Stimulated activated CD8-positive, alpha-beta memory T cell treated with anti-CD3 and anti-CD28 coated beads, Interleukin-7, amount 100 ng/mL, for 1 hour (primary cell): ENCODE measurements at places on chromosomes 2 and 18.

- DNase-seq = no peak
These were observed 87.2 kb downstream of the LONRF2 start for GRCh38 chr2:100235098-100235497.

GRCh38 chr2:102027036-102027980 is 35.5 kb downstream of the IL1R2 start:
- no peak for DNase-seq

DNA sequence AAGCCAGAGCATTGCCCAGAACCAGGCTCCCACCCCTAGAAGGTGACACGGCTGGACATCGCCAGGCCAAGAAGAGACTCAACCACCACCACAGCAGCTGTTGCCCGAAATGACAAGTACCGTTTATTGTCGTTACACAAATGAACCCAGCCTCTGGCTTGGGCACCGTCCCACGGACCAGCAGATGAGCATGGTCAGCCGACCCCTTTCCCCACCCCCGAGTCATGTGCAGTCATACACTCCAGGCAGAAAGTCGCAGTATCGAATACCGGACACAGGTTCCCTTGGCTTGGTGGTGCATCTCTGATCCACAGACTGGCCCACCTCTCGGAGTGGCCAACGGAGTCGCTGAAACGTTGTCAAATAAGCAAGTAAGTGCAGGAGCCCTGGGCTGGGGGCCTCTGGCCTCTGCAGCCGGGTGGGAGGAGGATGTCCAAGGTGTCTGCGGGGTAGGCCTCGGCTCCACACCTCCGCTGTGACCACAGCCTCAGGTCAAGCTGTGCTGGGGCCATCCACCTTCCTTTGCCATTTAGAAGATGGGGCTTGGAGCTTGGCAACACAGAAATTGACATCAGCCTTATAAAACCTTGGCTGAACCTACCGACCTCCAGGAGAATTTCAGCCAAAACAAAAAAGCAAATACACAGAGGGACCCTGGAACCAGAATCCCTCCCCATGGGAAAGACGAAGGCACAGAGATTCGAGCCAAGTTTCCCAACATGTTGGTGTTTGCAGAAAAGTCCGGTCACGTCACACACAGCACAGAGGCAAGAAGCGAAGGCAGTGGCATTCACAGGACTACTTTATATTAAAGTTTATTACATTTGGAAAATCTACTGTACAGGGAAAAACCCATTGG is 24.0 kb downstream of the SDC1 start:
- DNase-seq = no peak

DNA sequence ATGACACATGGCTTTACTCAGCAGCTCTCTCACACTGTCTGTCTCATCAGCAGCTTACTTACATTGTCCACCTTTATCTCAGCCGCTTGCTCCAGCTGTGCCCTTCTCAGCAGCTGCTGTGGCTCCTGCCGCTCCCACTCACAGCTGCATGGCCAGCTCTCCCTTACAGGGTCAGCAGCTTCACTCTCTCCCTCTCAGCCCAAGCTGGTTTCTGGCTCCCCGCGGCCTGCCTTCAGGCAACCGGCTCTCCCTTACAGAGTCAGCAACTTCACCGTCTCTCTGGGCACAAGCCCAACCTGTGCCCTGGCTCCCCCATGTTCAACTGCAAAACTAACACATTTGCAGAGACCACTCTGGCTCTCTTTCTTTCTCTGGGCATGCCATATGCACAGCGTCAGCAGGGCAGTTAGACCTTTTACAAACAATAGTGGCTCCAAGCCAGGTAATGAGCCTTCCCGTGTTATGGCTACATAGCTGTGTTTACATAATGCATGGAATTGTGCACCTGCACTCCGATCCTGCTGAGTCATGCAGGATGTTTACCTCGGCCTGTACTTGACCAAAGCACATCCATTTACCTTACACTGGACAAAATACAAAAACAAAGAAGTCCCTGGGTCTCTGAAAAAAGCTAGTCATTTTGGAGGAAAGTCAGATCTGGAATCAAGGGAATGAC is 167.3 kb downstream of the DOK6 start:
- DNase-seq = no peak

GRCh38 chr2:233350708-233351107 is 3.6 kb upstream of the DGKD start:
- DNase-seq = no peak

- no peak for DNase-seq
These were observed 19.4 kb upstream of the KCNG2 start for GRCh38 chr18:79778291-79778791.

DNA sequence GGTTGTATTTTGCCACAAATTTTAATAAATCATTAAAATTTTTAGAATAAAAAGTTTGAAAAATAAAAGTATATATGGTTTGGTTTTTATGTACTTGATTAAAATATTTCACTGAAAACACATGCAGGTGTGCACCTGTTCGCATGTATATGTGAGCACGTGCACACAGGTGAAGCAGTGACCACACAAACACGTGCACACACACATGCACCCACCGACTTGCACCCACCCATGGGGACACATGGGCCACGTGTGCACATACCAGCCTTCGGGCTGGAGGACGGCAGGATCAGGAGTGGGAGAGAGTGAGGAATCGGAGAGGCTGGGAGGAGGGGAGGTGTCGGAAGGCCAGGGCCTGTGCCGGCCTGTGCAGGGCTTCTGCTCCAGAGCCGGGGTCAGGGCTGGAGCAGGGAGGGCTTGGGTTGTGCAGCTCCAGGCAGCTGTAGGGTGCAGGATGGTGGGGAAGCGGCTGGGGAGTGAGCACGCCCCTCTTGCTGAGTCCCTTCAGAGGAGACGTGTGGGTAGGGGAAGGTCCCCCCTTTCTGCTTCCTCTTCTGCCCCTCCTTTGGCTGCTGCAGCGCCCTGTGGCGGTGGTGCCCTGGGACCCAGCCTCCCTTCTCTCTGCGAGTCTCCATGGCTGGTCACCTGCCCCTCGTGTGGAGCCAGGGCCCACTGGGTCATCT is 106.9 kb upstream of the HDAC4 start:
- no peak for DNase-seq

DNA sequence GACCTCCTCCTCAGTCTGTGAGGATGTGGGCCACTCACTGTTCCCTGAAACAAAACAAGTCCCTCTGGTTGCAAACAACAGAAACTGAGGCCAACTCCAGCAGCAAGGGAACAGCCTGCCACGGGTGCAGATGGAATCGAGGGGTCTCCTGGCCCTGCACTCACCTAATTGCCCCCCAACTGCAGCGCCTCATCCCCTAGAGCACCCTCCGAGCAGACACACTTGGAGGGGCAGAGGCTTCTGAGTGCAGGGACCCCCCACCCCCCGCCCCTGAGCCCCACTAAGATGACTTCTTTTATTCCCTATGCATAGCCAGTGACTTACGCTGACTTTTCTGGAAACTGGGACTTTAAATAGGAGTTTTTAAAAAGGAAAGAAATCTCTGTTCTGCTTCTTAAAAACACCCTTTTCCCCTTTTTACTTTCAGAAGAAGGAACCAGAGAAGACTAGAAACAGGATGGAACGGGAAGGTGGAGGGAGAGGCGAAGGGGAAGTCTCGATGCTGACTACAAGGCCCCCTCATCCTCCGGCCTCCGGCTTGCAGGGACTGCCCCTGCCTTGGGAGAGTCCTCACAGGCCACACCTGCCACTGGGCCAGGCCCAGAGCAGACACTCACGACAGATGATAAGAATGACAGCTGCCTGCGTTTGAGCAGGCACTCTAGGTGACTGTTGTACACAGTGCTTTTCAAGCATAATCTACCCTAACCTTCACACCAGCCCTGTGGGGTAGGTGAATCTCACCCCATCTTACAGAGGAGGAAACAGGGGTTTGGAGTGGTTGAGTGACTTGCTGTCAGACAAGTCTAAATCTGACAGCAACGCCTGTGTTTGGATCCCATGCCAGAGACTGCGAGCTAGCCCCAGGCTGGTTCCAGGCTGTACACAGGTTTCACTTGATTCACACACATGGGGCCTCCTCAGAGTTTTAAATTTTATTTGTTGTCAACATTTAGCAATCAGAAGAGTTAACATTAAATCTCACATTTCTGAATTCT is 28.2 kb upstream of the BIN1 start:
- no peak for DNase-seq

GRCh38 chr2:230137902-230138539 is 69.3 kb upstream of the SLC16A14 start:
- no peak for DNase-seq

DNA sequence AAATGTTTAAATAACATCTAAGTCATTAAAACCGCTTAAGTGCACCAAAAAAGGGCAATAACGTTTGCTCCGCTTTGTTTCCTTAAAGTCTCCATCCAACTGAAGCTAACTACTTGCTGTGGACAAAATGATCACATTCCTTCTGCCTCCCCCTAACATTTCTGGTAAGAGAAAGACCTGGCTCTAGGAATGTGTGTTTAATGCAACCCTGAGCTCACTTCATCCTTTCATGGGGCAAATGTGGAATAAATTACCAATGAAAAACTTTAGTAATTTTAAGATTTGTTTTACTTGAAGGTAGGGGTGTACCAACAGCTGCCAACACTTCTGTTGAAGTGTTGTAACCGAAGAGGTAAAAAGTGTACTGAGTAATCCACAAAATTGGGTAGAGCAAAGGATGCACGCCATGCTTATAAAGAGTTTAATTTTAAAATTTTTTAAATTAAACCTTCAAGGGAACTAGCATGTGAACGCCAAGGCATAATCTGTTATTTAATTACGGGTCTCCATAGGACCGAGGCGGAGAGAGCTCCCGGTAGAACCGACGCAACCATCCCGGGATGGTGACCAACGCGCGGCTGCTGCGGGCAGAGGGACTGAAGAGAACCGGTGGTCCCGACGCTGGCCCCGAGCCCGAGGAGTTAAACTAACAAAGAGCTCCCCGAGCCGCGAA is 1.1 kb downstream of the HNRNPLL start:
- no peak for DNase-seq

DNA sequence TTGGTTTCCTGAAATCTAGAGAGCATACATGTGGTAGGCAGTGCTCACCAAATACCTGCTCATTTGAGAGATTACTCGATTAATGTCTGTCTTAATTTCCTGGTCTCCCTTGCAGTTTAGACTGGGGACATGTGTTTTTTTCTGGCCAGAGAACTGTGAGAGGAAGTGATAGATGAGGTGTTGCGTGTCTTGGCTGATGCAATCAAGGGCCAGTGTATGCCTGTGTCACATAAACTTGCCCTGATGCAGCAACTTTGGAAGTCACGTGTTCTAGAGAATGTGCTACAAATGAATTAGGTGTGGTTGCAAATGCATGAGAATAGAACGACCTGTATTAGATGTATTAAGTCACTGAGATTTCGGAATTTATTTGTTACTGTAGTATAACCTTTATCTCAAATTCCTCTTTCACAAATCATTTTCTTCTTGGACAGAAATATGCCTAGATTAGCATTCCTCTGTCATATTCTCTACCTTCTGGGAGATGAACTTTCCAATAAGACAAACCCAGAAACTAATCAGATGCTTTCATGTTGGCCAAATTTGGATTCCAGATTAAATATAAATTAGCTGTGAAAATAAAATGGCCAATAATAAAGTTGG is 9.9 kb upstream of the IL1A start:
- DNase-seq = no peak

DNA sequence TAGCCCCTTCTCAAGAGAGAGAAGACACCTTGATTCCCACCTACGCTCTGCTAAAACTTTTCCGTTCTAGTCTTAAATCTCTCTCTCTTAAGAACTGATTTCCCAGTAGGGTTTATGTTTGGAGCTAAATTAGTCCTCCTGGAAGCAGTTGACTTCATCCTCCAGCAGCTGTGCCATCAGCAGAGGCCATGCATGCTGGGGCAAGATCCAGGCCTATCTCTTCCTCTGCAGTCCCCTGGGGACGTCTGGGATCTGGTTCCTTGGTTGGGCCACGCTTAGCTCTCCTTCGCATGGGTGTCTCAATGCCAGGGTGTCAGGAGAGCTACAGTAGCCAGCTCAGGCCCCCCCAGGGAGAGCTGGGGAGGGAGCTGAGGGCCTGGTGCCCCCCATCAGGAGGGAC is 49.7 kb downstream of the HPCAL1 start:
- no peak for DNase-seq

DNA sequence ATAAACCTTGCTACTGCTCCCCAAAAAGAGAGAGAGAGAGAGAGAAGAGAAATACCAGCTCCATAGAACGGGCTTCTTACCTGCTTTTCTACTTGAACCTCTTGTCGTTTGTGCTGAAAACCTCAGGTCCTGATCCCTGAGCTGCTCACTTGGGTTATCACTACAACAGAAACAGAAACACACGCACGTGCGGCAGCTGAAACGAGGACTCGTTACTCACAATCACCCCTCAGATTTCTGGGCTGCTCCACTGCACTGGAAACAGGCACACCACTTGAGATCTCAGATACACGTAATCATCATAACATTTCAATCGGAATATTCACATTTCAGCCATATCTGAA is 48.2 kb upstream of the GPC1 start:
- DNase-seq = no peak

GRCh38 chr2:203751685-203752271 is 45.3 kb downstream of the CD28 start:
- DNase-seq = no peak

- no peak for DNase-seq
These were observed 84.1 kb downstream of the CAPN13 start for GRCh38 chr2:30722936-30723725.

- DNase-seq = no peak
These were observed 2.1 kb upstream of the RTN4 start for GRCh38 chr2:55052129-55053061.

- DNase-seq = no peak
These were observed 2.8 kb upstream of the GYPC start for GRCh38 chr2:126653109-126653508.

DNA sequence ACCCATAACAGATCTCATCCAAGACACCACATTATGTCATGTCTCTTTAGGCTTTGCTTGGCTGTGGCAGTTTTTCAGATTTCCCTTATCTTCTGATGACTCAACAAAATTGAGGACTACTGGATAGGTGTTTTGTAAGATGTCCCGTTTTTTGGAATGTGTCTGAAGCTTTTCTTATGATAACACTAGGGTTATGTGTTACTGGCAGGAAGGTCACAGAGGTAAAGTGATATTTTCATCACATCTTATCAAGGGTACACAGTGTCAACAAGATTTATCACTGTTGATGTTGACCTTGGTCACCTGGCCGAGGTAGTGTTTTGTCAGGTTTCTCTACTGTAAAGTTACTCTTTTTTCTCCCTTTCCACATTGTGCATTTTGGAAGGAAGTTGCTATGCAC is 44.8 kb upstream of the UPP2 start:
- no peak for DNase-seq

DNA sequence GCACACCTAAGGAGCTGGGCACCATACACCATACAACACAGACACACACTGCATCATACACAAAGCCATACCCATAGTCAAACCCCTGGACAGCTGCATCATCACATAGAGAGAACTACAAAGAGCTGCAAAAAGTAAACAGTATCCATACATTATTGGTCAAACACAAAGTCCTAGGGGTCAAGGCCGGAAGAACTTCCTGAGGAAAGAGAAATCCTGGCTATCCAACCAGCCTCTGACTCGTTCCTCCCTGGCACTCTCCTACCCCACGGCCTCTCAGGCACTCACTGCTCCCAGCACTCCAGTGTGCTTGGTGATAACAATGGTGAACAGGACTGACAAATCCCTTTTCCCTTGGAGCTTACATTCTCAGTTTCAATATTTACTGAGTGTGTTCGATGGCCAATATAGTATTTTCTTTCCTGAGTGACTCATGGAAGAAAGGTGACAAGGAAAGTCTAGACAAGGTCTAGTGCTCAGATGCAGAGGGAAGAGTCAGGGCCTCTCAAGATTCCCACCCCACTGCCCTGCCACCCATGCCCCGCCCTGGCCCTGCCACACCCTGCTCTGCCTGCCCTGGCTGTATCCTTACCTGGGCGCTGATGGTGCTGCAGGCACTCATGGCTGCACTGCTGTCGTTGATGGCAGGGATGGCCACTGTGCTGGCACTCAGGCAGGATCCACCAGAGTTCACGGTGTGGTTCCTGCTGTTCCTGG is 3.4 kb downstream of the CFAP65 start:
- no peak for DNase-seq
